ENCODE measurements at places on chromosomes 12 and 14.

- DNase-seq, result no peak
These were observed 3.1 kb downstream of the MCRS1 start for GRCh38 chr12:49564686-49565405.

DNA sequence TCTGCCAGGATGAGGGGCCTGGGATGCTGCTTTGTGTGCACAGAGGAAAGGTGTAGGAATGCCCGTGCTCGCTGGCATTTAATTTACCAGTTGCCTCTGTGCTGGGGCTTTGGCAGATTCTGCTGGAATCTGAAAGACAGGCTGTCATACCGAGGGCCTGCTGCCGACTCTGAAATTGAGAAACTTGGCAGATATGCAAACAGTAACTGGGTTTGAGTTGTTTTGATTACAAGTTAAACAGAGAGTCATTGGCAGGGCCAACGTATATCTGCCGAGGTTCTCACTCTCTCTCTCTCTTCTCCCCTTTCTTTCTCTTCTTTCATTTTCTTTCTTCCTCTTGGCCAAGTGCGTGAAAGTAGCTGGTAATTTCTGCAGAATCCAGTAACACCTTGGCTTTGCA lies 618.7 kb downstream of the VRK1 start:
- DNase-seq, result no peak

DNA sequence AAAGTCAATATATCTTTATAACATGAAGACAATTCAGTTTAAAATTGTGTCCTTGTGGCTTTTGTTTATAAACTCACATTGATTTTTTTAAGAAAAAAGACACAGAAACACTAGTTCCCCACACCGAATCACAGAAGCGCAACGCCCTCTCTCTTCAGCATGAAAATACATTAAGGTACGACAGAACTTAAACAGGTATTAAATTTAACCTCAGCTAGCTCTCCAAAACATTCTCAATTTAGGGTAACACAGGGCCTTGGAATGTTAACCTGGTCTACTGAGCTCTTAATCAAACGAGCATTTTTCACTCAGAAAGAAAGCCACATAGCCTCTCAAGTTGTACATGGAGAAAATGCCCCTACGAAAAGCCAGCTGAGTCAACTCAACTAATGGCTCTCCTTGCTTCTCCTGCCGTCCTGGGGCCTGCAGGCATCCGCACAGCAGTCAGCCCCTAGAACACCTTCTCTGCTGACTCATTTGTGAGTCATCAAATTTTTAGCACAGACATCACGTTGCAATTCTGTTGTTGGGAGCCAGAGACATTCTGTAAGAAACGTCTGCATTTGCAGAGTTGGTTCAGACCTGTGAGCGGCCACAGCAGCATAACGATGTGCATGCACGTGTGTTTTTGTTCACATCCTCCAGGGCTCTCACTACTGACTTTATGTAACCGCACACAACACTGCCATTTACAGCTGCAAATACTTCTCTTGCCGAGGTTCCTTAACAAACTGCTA lies 141.6 kb downstream of the ITPR2 start:
- DNase-seq, result no peak

GRCh38 chr14:63435204-63435603 lies 108.0 kb downstream of the PPP2R5E start:
- DNase-seq, result no peak

- DNase-seq, result no peak
These were observed 57.1 kb downstream of the VWF start for GRCh38 chr12:6067152-6067916.

GRCh38 chr12:124434951-124435805 lies 132.2 kb downstream of the NCOR2 start:
- no peak for DNase-seq

- no peak for DNase-seq
These were observed 21.7 kb downstream of the GNS start for GRCh38 chr12:64737539-64737938.

DNA sequence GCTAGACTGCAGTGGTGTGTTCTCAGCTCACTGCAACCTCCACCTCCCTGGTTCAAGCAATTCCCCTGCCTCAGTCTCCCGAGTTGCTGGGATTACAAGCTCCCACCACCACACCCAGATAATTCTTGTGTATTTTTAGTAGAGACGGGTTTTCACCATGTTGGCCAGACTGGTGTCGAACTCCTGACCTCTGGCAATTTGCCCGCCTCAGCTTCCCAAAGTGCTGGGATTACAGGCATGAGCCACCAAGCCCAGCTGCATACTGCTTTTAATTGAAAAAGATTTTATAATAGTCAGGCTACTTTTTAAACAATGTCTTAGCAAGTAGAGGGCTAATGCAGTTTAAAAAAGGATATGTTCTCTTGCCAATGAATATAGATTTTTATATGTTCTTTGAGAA lies 668.9 kb downstream of the SLC6A15 start:
- DNase-seq, result no peak

GRCh38 chr14:92437729-92438285 lies 75.8 kb upstream of the RIN3 start:
- DNase-seq, result no peak

- DNase-seq, result no peak
These were observed 43.6 kb downstream of the RAD51B start for GRCh38 chr14:67863223-67863622.

DNA sequence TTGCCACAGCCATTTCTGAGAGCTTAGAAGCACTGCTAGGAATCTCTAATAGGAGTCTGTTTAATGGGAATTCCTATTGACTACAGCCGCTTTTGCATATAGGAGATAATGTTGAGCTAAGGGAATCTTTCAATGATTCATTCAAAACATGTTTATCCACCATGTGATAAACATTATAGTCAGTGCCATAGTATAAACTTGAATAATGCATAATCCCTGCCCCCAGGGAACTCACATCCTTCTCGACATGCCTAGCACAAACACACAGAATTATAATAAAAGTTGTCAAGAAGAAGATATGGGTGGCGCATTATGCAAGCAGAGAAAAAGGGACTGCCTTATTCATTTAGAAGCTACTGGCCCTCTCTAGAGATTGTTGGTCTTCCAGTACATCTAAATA lies 248.0 kb downstream of the DAD1 start:
- no peak for DNase-seq

- DNase-seq, result no peak
These were observed 14.3 kb downstream of the TBX3 start for GRCh38 chr12:114669401-114670290.

DNA sequence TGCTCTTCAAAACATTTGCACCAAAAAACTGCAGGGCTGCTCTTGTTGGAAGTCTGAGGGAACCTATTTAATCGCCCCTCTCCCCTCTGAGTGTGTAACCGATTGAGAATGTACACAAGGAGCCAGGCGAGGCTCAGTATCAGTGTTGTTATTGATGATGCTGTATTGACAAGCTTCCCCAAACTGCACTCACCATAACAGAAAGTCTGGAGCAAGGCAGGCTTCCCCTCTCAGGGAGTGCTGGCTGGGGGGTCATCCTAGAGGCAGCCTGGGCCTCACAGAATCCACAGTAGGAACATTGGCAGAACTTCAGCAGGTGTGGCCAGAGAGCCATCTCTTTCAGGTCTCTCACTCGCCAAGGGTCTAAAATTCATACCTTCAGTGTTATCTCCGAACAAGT lies 58.1 kb upstream of the TUNAR start:
- DNase-seq, result no peak

- DNase-seq, result no peak
These were observed 98.5 kb downstream of the KLHL28 start for GRCh38 chr14:44863271-44863670.

DNA sequence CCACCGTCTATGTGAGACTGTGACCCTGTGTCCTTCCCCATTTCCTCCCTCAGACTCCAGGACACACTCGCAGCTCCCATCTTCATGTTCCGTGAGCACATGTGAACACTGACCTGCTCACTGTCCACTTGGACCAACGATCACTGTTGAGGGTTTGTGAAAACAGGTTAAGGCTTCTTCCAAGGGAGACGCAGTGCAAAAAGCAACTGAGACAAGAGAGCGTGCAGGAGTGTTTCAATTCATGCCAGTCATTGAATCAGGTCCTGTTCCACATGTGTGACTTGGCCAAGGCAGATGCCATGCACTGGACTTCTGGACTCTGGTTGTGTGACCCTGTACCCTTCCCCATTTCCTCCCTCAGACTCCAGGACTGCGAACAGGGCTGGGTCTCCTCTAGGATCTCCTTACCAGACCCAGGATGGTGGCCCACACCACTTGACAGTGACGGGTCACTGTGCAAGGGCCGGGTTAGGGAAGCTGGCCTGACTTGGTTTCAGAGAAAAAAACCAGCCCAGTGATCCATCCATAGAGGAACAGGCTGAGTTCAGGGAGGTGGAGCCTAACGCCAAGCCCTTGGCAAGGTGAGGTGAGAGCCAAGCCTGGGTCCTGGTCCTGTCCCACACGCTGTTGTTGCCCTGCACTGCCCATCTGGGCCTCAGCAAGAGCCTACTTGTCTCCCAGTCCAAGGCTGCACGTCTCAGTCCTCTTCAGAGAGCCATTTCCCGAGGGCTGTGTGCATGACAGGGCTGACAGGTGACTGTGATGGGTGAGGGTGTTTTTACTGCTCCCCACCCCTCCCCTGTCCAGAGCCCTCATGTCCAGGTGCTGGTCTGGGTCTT lies 5.7 kb upstream of the KRT5 start:
- no peak for DNase-seq

DNA sequence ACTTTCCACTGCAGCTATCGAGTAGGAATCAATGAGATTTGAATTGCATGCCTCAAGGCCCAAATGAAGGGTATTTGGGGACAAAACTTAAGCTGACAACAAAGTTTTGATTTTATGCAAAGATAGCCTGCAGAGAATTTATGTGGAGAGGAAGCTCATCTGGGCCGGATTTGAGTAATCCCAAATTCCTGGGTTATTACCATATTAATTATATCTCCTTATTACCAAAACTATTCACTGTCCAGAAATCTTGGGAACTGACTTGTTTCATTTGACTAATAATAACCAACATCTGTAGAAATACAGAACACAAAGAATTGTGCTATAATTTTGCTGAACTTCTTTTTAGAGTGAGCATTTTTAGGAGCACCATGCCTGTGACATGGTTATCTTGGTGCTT lies 70.4 kb downstream of the KITLG start:
- DNase-seq, result no peak

DNA sequence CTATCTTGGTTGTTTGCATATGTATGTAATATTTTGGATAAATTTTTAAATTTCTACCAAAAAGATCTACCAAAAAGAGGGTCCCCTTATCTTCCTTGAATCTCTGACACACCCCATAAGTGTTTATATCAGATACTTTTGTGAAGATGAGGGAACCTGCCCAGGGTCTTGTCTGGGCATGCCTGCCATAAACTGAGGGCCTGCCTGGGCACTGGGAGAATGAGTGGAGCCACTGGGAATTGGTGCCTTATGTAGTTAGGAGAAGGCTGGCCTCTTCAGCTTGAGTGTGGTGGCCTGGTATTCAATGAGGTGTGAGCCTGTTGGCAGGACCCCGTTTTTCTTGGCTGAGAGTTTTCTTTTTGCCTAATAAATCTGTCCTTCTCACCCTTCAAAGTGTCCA lies 46.5 kb downstream of the OR9K2 start:
- DNase-seq, result no peak

DNA sequence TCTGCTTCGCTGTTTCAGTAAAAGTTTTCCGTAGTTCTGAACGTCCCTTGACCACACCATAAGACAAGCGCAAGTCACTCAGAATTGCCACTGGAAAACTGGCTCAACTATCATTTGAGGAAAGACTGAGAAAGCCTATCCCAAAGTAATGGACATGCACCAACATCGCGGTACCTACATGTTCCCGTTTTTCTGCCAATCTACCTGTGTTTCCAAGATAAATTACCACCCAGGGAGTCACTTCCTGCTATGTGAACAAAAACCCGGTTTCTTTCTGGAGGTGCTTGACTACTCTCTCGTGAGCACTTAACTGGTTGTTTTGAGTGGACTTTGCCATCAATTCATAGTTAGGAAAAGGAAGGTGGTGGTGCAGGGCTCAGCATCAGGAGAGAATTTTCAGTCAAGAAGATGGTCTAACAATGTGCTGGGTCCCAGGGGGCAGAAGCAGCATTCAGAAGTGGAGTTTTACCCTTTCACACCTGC lies 1.4 kb downstream of the EGLN3 start:
- no peak for DNase-seq

- DNase-seq, result no peak
These were observed 31.7 kb downstream of the LRTM2 start for GRCh38 chr12:1852076-1852475.

DNA sequence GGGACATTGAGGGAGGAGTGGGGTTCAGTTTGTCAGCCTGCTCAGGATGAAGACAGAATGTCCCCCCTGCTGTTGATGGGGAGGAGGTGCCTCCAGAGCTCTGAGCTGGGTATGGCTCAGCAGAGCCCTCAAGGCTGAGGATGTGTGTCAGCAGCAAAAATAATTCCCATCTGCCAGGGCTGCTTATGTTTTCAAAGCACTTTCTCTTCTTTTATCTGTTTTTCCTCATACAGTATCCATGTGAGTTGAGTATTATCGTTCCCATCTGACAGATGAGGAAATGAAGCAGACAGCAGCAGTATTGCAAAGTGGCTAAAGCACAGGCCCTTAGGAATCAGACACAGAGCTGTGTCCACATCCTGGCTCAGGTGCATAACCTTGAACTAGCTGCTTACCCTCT lies 94.1 kb downstream of the SLC8A3 start:
- no peak for DNase-seq

DNA sequence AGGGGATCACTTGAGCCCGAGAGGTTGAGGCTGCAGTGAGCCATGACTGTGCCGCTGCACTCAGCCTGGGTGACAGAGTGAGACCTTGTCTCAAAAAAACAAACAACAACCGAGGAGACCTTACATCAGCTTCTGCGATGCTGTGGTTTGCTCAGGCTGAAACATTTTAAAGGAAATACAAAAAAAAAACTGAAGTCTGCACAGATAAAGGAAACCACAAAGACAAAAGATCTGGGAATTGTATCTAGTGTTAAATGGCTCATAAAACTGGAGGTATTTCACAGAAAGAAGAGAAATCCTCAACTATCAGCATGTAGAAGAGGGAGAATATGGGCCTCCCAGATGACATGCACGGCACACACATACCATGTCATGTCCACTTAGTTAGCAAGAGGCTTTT lies 60.3 kb upstream of the VPS33A start:
- no peak for DNase-seq

- DNase-seq, result no peak
These were observed at the start of gene CLEC2B for GRCh38 chr12:9869307-9870161. CLEC2B (minus strand) TSS chr12:9869354.

DNA sequence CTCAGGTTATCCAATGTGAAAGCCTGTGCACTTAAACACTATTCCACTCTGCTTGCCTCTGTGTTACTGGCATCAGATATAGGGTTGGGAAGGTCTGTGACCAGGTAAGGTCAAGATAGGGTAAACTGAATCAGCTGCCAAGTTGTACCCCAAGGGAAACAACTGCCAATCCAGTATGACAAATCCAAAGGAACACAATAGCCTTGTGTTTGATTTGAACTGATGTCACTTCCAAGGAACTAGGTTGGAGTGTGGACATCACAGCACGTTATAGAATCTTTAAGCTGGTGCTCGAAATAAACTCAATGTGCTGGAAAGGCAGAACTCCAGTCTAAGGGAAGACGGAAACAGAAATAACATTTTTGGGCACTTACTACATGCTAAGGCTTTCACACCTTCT lies 223.4 kb upstream of the BTG1 start:
- DNase-seq, result no peak

- no peak for DNase-seq
These were observed 8.6 kb upstream of the CCDC196 start for GRCh38 chr14:66477567-66477966.
